ENCODE measurements at places on chromosomes 11 and 22. TPM values are rescaled to one million over a fixed set of nuclear protein-coding genes. Genes with fewer than 3 reads are reported as not detected.

Gene BAIAP2L2
- 0.18 TPM for total RNA-seq

Gene DDTL
- not detected for total RNA-seq

Gene HSPB2
- total RNA-seq = not detected

Gene OR51B5
- total RNA-seq = not detected

Gene MYO7A
- 1.3 TPM for total RNA-seq

Gene ZNF70
- total RNA-seq = 3.2 TPM

Gene TNNT3
- total RNA-seq = 0.41 TPM

Gene B3GAT1
- 0.10 TPM for total RNA-seq

Gene PEX26
- total RNA-seq = 21.9 TPM

Gene RHOD
- 33.5 TPM for total RNA-seq

Gene CD3E
- total RNA-seq = 0.51 TPM

Gene LBHD1
- total RNA-seq = 15.5 TPM

Gene ZBTB16
- 0.21 TPM for total RNA-seq

Gene NRIP3
- 22.8 TPM for total RNA-seq

Gene CD3G
- 0.15 TPM for total RNA-seq

Gene TEX54
- total RNA-seq = not detected

Gene DMC1
- 3.2 TPM for total RNA-seq

Gene MMP12
- not detected for total RNA-seq

Gene VPREB1
- total RNA-seq = not detected

Gene POU2AF2
- not detected for total RNA-seq

Gene LUZP2
- 0.18 TPM for total RNA-seq

Gene FAT3
- total RNA-seq = 0.33 TPM

Gene ISX
- not detected for total RNA-seq

Gene MPEG1
- total RNA-seq = 0.08 TPM

Gene CHRM1
- not detected for total RNA-seq

Gene RASL10A
- total RNA-seq = 2.6 TPM

Gene UFD1
- 82.8 TPM for total RNA-seq

Gene NNMT
- 1.7 TPM for total RNA-seq

Gene SCN2B
- not detected for total RNA-seq

Gene NUCB2
- 62.2 TPM for total RNA-seq

Gene TPBGL
- 0.54 TPM for total RNA-seq

Gene SCGB1D2
- total RNA-seq = 0.85 TPM

Gene MCHR1
- total RNA-seq = not detected

Gene C11orf86
- 0.28 TPM for total RNA-seq

Gene PLEKHA7
- 11.6 TPM for total RNA-seq

Gene KCNQ1
- total RNA-seq = 1.0 TPM

Gene GLB1L3
- total RNA-seq = not detected

Gene TUBA8
- 1.3 TPM for total RNA-seq

Gene ZNHIT2
- total RNA-seq = 27.1 TPM

Gene SLC6A5
- not detected for total RNA-seq

Gene KRTAP5-2
- not detected for total RNA-seq

Gene OR51B4
- not detected for total RNA-seq
